Stimulated activated CD8-positive, alpha-beta memory T cell treated with anti-CD3 and anti-CD28 coated beads, Interleukin-4, amount 100 ng/mL, for 1 hour (primary cell): ENCODE measurements at places on chromosomes 12 and 14.

GRCh38 chr14:103225062-103225461 is 101.8 kb downstream of the TNFAIP2 start:
- DNase-seq = no peak

GRCh38 chr14:60971271-60971670 is 9.6 kb downstream of the TRMT5 start:
- no peak for DNase-seq

DNA sequence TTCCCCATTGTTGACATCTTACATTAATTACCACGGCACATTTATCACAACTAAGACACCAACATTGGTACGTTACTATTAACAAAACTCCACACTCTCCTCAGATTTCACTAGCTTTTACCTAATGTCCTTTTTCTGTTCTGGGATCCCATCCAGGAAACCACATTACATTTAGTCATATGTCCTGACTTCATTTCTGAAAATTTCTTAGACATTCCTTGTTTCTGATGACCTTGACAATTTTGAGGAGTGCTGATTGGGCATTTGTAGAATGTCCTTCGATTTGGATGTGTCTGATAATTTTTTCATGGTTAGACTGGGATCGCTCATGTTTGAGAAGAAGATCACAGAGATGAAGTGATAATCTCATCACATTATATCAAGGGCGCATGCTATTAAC is 34.6 kb upstream of the ACSM4 start:
- DNase-seq = no peak

- no peak for DNase-seq
These were observed 159.3 kb downstream of the DAD1 start for GRCh38 chr14:22429546-22430294.

- no peak for DNase-seq
These were observed 179.4 kb upstream of the BCL2L14 start for GRCh38 chr12:11891346-11891745.

- no peak for DNase-seq
These were observed 26.3 kb upstream of the MLXIP start for GRCh38 chr12:122052285-122052684.

GRCh38 chr14:52583544-52583943 is 30.9 kb downstream of the GPR137C start:
- no peak for DNase-seq

- DNase-seq = no peak
These were observed 69.0 kb downstream of the TMEM116 start for GRCh38 chr12:111943929-111944328.

GRCh38 chr14:82449926-82450468 is 916.3 kb upstream of the SEL1L start:
- no peak for DNase-seq

GRCh38 chr12:122203301-122204166 is at the start of gene B3GNT4:
TSS of gene B3GNT4 (plus strand) at chr12:122203709. CDS start at chr12:122204619, 910 bp downstream.
- no peak for DNase-seq

- DNase-seq = no peak
These were observed 37.6 kb upstream of the SLCO1C1 start for GRCh38 chr12:20657496-20657895.

DNA sequence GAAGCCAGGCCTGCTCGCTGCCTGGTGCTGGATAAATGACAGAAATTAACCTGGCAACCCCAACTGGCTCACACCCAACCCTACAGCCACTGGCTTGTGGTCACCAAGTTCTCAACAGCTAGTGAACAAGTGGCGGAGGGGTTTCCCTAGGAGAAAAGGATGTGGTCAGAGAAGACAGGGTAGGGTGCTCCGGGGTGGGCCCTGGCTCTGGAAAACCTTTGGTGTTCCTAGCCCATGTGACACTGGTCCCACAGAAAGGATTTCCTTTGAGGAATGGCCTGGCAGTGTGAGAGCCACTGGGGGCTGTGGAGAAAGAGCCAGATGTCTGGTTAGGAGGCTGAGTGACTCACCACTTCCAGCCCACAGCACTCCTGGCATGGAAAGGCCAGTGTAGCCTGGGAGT is 8.7 kb downstream of the SYNE3 start:
- no peak for DNase-seq

GRCh38 chr12:12822886-12823285 is 9.7 kb downstream of the DDX47 start:
- DNase-seq = no peak

GRCh38 chr14:71799841-71800240 is 132.4 kb upstream of the RGS6 start:
- DNase-seq = no peak

- DNase-seq = no peak
These were observed 49.6 kb downstream of the TC2N start for GRCh38 chr14:91817566-91818325.
